Natural killer cell (primary cell): ENCODE measurements at places on chromosomes 3 and 15. TPM values are rescaled to one million over a fixed set of nuclear protein-coding genes. Genes with fewer than 3 reads are reported as not detected.
A peak's percentile ranks its signal among the peaks of the same experiment; 100 is the strongest.

DNA sequence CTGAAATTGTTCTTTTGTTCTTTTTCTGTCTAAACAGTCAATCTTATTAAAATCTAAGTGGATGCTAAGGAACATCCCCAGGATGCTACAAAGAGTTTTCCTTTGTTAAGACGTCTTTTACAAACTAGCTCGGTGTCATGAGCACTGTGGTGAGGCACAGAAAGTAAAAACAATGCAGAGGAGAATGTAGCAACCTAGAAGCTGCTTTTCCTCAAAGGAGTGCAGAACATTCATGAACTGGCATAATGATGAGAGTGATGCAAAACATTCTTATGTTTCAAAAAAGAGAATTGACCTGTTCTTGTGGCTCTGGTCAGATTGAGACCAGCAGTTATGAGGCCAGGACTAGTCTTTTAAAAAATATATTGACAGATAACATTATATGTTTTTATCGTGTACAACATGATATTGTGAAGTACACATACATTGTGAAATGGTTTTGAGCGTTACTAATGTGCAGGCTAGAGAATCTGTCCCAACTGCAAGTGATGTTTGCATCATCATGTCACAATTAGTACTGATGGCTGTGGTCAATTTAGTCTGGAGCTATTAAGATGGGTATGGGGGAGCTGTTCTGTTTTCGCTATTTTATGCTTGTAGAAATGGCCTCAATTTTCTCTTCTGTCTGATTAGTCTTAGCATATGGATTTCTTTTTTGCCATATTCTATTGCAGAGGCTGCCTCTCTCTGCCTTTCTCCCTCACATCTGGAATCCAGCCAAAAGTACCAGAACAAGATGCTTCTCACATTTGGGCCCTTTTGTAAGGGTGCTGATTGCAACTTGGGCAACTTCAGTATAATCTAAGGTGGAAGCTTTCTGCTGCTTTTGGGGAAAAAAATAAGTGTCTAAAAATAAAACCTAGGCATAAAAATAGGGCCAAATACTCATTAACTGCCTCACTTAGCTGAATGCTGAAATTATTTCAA is 50.2 kb downstream of the HHLA2 start:
- DNase-seq, result no peak

DNA sequence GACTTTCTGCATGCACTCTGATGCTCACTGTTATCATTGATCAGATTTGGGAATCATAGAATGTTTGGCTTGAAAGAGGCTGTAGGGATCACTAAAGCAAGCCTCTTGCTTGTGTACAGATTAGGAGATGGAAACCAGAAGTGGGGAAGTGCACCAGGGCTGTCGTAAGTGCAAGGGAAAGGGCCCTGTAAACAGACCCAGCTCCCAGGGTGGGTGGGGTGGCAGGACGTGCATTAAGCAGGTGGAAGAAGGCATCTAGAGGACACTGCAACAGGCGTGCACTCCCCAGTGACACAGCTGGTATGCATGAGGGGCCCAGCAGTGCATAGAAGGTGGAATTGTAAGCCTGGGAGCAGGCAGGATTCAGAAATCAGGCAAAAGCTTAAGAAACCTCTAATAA is 58.0 kb upstream of the SLC7A14 start:
- DNase-seq, result no peak

GRCh38 chr3:123536153-123536895 is 48.5 kb downstream of the HACD2 start:
- DNase-seq, result no peak

DNA sequence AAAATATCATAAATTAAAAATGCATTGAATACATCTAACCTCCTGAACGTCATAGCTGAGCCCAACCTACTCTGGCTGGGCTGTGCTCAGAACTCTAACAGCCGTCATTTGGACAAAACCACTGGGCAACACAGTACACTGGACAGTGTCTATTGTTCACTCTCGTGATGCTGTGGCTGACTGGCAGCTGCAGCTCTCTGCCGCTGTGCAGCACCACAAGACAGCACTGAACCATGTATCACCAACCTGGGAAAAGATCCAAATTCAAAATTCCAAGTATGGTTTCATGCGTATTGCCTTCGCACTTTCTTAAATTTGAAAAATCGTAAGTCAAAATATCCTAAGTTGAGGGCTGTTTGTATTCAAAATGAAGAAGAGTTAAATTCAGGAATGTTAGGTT is 145.1 kb upstream of the CNTN4 start:
- DNase-seq, result no peak

GRCh38 chr3:40019376-40019775 is 210.0 kb downstream of the MYRIP start:
- DNase-seq, result no peak

DNA sequence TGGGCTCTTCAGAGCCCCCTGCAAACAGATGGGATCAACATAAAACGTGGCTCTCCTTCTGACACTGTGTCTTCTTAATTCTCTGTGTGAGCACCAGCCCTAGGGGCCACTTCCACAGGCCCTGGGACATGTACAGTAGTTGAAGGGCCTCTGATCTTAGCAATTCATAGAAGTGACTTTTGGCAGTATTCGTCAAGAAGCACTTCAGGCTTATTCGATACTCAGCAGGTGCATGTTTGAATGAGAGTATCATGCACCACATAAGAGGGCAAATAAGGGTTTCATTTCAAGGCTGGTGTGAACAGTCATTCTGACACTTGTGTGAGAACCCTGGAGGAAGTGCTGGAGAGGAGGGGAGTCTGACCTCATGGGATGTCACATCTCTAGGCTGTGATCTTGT is 113.9 kb downstream of the GABRG3 start:
- no peak for DNase-seq

Gene LSG1
- total RNA-seq, result 64.9 TPM

Gene ZBED2
- total RNA-seq, result not detected

DNA sequence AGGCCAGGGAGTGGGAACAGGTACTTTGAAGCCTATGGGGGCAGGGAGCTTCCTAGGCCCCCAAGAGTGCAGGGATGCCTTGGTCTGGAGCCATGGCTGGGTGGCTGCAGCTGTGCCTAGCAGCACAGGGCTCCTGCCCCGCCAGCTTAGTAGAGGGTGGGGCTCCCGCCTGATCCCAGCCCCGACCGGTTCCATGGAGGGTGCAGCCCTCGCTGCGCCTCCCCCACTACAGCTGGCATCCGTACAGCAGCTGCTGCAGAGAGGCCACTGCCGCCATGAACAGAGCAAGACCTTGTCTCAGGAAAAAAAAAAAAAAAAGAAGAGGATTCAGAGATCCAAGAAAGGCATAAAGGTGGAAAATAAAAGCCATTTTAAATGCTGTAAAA is 277.2 kb downstream of the UBE2E2 start:
- DNase-seq, result no peak

DNA sequence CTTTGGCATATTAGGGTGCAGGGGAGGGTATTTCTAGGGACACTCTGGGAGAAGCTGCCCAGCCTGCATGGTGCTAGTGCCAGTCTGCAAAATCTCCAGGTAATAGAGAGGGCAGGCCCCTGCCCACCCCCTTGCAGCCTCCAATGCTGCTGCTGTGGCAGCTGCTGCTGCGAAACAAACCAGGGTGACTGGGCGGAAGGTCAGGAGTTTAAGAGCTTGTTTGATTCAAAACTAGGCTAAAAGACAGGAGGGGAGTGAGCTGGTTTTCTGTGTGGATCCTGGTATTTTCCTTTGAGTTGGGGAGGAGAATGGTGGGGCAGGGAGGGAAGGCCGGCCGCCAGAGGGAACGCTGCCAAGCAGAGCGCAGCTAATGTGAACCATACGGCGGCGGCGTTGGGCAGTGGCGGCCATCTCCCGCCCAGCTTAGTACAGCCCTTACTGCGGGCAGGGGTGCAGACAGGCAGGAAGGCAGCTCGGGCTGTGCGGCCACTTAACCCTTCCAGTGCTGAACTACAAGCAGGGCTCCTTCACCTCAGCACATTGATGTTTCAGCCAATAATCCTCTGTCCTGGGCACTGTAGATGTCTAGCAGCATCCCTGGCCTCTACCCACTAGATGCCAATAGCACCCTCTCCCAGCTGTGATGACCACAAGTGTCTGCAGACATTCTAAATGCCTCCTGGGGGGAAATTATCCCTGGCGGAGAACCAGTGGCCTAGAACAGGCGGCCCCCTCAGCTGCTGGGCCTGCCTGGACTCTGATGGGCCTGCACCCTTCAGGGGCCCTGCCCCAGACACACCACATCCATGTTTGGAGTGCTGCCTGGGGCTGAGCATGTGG is 125.7 kb downstream of the EEFSEC start:
- DNase-seq, result no peak

GRCh38 chr3:141557961-141558706 is 71.3 kb downstream of the RASA2 start:
- DNase-seq, result peak; percentile 26

Gene TTC21A
- total RNA-seq, result 2.1 TPM

GRCh38 chr3:148931574-148931973 is 59.8 kb upstream of the GYG1 start:
- DNase-seq, result no peak

Gene P2RY14
- 0.93 TPM for total RNA-seq

GRCh38 chr15:29914511-29914926 is 92.3 kb upstream of the TJP1 start:
- DNase-seq, result no peak

DNA sequence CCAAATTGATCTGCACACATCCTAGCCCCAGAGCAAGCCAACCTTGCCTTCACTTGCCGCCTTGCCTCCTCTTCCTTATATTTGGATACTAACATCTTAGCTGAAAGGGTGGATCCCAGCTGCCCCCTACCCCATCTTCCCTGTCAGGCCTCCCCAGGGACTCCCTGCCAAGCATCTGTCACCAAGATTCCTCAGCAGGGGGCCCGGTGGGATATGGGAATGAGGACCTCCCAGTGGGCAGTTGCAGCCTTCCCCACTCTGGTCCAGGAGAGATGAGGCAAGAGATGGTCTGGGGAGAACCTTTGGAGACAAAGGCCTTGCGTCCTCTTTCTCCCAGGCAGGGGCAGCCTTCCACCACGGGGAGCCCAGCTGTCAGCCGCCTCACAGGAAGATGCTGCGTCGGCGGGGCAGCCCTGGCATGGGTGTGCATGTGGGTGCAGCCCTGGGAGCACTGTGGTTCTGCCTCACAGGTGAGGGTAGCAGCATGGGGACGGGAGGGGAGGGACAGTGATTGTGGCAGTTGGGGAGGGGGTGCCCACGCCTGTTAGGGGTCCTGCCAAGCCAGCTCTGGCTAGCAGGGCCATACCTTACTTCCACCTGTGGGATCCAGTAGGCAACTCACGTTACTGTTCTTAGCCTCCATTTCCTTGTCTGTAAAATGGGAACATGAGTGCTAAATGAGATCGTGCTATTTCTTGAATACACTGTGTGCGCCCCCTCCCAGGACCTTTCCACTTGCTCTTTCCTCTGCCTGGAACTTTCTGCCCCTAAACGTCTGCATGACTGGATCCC is 15.3 kb downstream of the CD276 start:
- DNase-seq, result no peak

Gene TMEM108
- not detected for total RNA-seq

- no peak for DNase-seq
Measured at GRCh38 chr3:4936982-4937614, 42.1 kb upstream of the BHLHE40 start.

DNA sequence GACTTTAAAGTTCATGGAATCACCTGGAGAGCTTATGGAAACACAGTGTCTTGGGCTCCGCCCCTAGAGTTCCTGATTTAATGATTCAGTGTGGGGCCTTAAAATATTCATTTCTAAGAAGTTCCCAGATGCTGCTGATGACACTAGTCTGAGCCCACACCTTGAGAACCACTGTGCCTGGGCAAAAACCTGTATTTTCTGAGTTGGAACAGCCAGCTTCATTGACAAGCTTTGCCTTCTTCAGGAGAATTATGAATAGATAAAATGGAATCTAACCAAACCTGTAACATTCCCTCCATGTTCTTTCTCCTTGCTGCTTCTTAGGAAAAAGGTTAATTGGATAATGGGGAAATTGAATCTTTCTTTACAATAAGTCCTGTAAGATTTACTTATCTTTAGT is 490.7 kb downstream of the DIPK2A start:
- no peak for DNase-seq

GRCh38 chr3:168091941-168092340 is 3.8 kb downstream of the GOLIM4 start:
- no peak for DNase-seq

GRCh38 chr3:131223373-131224289 is 157.9 kb upstream of the NUDT16 start:
- DNase-seq, result no peak

DNA sequence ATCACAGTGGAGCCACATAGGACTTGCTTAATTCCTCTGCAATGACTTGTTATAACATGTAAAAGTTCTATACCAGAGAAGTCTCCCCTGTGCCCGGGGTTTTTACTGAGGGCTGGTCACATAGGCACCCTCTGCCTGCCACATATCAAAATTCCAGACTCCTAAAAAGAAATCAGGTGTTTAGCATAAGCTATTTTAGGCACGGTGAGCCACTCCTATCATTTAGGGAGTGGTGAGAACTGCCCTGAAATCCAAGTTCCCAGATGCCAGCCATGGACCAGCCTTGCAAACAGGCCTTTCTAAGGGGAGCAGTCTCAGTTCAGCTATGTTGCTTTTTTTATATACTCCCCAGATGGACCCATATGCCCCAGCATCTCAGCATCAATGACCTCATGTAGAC is 130.3 kb downstream of the THSD4 start:
- DNase-seq, result no peak

GRCh38 chr3:178485756-178486155 is 50.5 kb upstream of the KCNMB2 start:
- no peak for DNase-seq

Gene RAD54L2
- total RNA-seq, result 59.1 TPM

- no peak for DNase-seq
Measured at GRCh38 chr3:107132674-107133073, 244.6 kb upstream of the CCDC54 start.

DNA sequence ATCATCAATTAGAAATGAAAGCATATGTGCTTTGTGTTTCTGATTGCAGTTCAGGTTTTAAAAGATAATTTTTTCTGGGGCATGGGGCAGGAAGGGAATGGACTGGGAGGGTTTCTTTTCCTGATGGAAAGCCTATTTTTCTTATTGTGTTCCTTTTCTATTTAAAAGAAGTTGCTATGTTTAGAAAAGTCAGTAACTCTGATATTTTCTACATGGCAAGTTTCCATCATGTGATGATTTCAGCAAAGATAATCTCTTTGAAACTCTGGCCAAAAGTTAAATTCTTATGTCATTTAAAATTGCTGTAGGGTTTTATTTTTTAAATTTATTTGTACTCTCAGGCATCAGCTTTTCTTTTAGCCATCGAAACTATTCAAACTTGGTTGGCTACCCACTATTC is 601.2 kb downstream of the FOXP1 start:
- no peak for DNase-seq

DNA sequence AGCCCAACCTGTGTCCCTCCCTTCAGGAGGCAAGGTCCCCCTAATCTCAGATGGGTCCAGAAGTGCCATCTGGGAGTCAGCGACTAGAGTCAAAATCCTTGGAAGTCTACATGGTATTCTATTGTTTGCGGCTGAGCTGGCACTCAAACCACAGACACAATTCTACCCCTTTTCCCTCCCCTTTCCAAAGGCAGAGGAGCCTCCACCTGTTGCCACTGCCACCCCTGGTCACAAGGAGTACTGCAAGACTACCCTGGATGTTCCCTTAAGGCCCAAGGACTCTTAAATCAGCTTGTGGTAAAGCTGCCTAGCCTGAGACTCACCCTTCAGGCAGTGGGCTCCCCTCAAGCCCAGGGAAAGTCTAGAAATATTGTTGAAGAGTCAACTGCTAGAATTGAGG is 4.3 kb upstream of the OR5H6 start:
- DNase-seq, result no peak
